ENCODE measurements at places on chromosomes 11 and 22.

- DNase-seq: no peak
These were observed 28.1 kb downstream of the ZNF214 start for GRCh38 chr11:6992026-6992425.

- no peak for DNase-seq
These were observed 25.4 kb downstream of the CNTF start for GRCh38 chr11:58647866-58648265.

DNA sequence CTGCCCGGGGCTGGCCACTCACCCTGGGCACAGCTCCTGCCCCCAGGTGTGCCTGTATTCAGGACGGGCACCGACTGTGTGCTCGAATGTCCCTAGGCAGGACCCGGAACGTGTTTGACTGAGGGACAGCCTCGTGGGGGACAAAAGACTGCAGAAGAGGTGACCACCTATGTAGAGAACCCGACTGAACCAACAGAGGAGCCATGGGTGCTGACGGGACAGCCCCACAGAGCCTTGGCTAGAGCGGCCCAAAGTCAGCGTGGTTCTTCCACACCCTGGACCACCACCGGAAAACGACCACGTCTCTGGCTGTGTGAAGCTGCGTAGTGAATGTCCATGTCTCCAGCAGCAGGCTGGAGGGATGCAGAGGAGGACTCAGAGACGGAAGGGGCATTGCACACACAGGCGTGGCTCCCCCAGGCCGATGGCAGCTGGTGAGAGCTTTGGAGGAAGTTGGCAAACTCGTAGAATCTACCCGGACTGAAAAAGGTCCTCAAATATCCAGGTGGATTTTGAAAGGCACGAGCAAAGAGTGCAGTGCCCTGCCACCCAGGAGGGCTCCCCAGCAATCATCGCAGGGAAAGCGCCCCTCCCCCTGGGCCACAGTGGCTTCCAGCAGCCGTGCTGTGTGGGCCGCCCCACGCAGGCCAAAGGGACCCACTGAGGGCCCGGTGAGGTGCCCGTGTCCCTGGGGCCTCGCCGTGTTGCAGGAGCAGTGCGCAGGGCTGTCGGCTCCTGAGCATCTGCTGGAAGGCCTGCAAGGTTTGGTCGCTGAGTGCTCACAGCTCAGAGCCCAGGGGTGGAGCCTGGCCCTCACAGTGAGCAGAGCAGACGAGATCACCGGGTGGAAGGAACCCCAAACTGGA, 17.5 kb upstream of the MUC5B start:
- no peak for DNase-seq

DNA sequence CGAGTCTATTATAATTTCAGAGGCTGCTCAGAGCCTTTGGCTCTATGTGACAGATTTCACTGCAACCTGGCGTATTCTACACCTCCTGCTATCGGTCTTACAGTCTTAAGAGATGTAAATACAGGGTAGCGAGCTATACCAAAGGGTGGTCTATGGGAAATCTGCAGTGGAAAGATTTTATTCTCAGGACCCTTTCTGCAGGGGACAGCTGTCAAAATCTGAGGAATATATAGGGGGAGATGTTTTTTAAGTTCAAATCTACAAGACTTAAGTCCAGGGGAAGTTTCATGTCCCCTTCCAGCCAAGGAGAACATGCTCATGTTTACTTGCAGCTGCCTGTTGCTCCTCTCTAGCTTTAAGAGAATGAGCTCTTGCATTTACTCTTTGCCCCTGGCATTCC, 62.7 kb downstream of the MICAL2 start:
- DNase-seq: no peak

GRCh38 chr11:117950993-117951961, 22.1 kb upstream of the TMPRSS13 start:
- DNase-seq: peak; percentile 41

DNA sequence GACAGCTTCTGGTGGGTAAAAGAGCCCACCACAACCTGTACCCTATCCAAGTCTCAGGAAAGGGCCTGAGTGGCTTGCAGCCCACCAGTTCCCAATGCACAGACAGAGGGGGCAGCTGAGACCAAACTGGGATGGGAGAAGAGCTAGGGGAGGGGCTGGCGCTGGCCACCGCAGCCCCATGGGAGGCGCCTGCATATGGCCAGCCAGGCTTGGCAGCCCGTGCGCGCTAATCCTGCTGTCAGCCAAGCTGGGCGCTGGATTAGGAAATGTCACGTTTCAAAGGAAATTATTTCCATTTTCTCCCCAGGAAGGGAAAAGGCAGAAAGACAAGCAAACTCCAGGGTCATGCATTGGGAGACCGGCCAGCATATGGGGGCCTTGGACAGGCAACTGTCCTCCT, 236.8 kb downstream of the BUD13 start:
- no peak for DNase-seq

Data from activated CD4-positive, alpha-beta T cell treated with anti-CD3 and anti-CD28 coated beads, Interleukin-10, Interleukin-2, amounts not matched to agents 100 ng/mL and 50 ng/mL, durations not matched to agents 16 hours and 8 hours (primary cell).